Astrocyte of the spinal cord (primary cell): ENCODE measurements at places on chromosomes 11 and 22.

DNA sequence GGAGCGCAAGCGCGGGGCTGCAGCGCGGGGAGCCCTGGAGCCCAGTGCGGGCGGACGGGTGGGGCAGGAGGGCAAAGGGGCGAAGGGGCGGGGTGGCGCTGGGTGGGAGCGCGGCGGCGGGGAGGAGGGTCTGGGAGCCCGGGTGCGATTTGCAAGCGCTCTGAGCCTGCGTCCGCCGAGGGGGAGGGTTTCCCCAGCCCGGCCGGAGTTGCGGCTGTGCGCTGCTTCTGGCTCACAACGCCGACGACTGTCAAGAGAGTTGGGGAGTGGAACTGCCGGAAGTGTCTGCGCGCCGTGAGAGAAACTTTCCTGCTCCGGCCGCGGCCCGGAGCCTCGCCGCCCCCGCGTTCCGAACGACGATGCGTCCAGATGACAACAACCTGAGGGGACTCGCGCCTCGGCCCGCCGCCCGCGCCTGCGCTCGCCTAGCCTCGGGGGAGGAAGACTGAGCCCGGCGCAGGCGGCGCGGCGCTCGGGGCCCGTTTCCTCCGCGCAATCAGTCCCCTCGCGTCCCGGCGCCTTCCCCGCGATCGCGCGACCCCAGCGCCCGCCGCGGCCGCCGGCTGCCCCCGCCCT lies at the start of gene ARHGAP42:
Gene ARHGAP42 (plus strand): TSS at position 235 of the 576 bp plus-strand sequence. CDS start 391 bp downstream, outside the sequence.
- DNase-seq: peak; percentile 66

- DNase-seq: no peak
Observed at GRCh38 chr22:47458348-47458747, 695.9 kb downstream of the TBC1D22A start.

DNA sequence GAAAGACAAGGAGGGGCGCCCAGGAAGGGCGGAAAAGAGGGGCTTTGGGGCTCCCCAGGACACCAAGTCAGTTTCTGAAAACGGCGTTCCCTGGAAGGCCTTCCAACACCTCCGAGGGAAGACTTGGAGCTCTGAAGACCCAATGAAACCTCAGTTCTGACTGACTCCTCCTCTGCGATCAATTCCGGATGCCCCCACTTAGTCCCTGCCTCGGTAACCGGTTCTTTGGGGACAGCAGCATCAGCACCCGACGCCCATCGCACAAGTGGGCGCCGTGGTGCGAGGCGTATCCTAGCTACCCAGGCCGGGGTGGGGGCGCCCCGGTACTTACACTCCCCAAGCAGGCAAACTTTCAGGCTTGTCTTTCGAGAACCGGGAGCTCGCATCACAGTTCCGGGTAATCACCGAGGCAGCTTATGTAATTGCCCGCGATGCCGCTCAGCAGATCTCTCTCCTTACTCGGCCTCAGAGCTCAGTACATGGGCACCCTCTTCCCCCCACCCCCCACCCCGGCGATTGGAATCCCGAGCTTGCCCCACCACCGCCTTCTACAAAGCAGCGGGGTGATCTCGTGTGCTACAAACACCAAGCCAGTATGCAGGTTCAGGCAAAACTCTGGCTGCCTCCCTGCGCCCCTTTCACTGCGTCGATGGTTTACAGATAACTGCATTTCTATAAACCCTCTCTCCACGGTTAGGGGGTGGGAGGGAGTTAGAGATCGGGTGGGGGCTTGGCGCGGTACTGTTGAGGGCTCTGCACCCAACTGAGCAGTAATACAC lies 2.0 kb downstream of the TENM4 start:
- peak; percentile 45 for DNase-seq

- no peak for DNase-seq
Observed at GRCh38 chr22:23831781-23832180, 7.0 kb downstream of the DERL3 start.

- no peak for DNase-seq
Observed at GRCh38 chr11:116543911-116544475, 228.8 kb downstream of the BUD13 start.
